Fibroblast of lung (primary cell): ENCODE measurements at places on chromosomes 1 and 21.

GRCh38 chr1:181714428-181714827 lies 231.1 kb downstream of the CACNA1E start:
- DNase-seq = no peak

DNA sequence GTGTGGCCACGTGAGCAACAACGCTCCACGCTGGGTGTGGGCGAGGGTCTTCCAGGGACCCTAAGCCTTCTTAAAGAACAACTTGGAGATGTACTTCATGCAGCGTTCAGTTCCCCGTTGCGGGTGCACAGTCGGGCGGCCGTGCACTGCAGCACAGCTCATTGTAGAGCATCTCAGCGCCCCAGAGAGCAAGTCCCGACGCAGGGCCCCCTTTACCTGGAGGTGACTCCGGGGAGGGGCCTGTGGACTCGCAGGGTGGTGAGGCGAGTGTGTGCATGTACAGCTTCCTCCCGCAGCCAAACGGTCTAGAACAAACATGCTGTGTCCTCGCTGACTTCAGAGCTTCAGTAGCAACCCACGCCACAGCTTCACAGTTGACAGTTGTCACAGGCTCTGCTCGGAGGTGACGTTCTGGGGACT lies 19.5 kb downstream of the RRP1 start:
- no peak for DNase-seq

- DNase-seq = no peak
Measured at GRCh38 chr1:235820061-235820460, 46.6 kb downstream of the LYST start.

- peak; percentile 77 for DNase-seq
Measured at GRCh38 chr1:219310181-219310728, 136.6 kb downstream of the LYPLAL1 start.

DNA sequence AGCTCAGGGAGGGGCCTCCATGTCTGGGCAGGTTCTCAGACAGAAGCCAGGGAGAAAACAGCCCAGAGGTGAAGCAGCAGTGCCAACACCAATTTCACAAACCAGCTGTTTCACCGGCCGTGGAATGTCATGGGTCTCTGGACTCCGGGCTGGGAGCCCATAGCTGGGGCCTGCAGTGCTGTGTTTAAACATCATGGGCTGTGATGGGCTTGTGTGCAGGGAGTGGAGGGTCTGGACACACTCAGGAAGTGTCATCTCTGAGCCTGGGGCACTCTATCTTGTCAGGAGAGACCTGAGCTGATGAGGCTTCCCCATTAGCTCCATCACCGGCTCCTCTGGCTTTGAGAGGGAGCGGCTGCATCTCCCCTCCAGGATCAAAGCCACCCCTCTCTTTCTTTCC lies 173.6 kb upstream of the IGSF21 start:
- no peak for DNase-seq

GRCh38 chr1:44613941-44614340 lies 60.3 kb downstream of the TMEM53 start:
- DNase-seq = no peak
